Heart right ventricle (tissue), 16 donors: ENCODE measurements at places on chromosomes 12 and 14.
A peak's percentile ranks its signal among the peaks of the same experiment; 100 is the strongest.

GRCh38 chr12:130764073-130764472, 48.0 kb upstream of the RIMBP2 start:
- no peaks in the 10 kb centered on the region for H3K36me3 ChIP-seq
- no peak overlapping the region for H3K27ac ChIP-seq
- H3K4me3 ChIP-seq: no peak overlapping the region
- no peaks in the 10 kb centered on the region for H3K4me1 ChIP-seq
- DNase-seq: no peak

- peaks cover 40% of the 10 kb centered on the region for H3K4me1 ChIP-seq
- no peaks in the 10 kb centered on the region for H3K36me3 ChIP-seq
- DNase-seq: peak; percentile 80
- H3K27ac ChIP-seq: peak overlapping the region; percentile 94
- no peak overlapping the region for H3K4me3 ChIP-seq
- no peaks in the 10 kb centered on the region for H3K27me3 ChIP-seq
Observed at GRCh38 chr14:104586832-104587620, 7.5 kb downstream of the C14orf180 start.

- no peaks in the 10 kb centered on the region for H3K27me3 ChIP-seq
- H3K27ac ChIP-seq: no peak overlapping the region
- H3K4me3 ChIP-seq: no peak overlapping the region
- H3K36me3 ChIP-seq: no peaks in the 10 kb centered on the region
- H3K4me1 ChIP-seq: no peaks in the 10 kb centered on the region
- no peak for DNase-seq
Observed at GRCh38 chr12:101172316-101172715, 37.7 kb downstream of the SLC5A8 start.

GRCh38 chr14:99777951-99778350, 15.3 kb upstream of the EML1 start:
- H3K4me1 ChIP-seq: peaks cover 22% of the 10 kb centered on the region
- no peak for DNase-seq
- H3K27ac ChIP-seq: no peak overlapping the region
- H3K27me3 ChIP-seq: no peaks in the 10 kb centered on the region
- no peaks in the 10 kb centered on the region for H3K36me3 ChIP-seq
- no peak overlapping the region for H3K4me3 ChIP-seq

GRCh38 chr12:43362910-43363694, 188.9 kb downstream of the ADAMTS20 start:
- H3K36me3 ChIP-seq: no peaks in the 10 kb centered on the region
- no peaks in the 10 kb centered on the region for H3K4me1 ChIP-seq
- no peak for DNase-seq
- no peak overlapping the region for H3K27ac ChIP-seq
- H3K4me3 ChIP-seq: no peak overlapping the region

DNA sequence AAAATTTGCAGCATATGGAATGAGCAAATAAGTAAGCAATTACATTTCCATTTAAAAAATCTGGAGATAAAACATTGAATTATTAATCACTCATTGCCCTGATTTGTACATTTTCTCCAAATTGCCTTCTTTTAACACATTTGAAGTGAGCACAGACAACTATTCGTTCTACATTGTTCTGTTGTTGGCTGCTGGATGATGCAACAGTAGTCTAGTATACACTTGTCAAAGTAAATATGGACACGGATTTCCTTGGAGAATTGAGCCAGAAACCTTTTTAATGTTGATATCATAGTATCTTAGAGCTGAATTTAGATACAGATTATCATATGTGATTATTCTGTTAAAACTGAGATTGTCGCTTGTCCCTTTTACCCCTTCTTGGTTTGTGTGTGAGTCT, 188.2 kb downstream of the FUT8 start:
- no peaks in the 10 kb centered on the region for H3K36me3 ChIP-seq
- H3K4me3 ChIP-seq: no peak overlapping the region
- no peak overlapping the region for H3K27ac ChIP-seq
- H3K27me3 ChIP-seq: no peaks in the 10 kb centered on the region
- DNase-seq: no peak

DNA sequence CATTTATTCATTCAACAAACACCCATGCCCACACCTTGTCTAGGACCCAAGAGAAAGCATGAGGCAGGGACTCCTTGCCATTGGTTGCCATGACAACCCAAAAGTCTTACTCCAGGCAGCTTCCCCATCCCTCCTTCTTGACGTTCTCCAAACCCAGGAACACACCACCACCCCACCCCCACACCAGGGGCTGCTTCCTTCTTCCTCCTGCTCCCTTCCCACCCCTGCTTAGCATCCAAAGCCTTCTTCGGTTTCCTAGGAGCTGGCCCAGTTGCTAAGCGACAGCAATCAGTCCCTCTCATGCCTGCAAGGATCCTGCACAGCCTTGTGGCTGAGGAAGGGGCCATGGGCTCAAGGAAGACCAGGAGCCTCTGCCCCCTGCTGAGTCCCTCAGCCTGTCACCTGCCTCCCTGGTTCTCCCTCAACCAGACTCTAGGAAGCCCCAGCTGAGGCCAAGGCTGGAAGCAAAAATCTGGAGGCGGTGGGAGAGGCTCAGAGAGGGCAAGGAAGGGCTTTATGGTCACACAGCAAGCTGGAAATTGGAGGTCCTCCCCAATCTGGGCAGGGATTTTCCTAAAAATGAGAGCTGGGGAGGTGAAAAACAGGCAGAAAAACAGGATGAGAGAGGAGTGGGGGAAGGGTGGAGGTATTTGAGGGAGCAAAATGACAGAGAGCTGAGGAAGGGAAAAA, 15.4 kb downstream of the RASAL1 start:
- H3K27ac ChIP-seq: no peak overlapping the region
- no peak overlapping the region for H3K4me3 ChIP-seq
- H3K27me3 ChIP-seq: peaks cover 10% of the 10 kb centered on the region
- no peaks in the 10 kb centered on the region for H3K36me3 ChIP-seq
- no peak for DNase-seq

GRCh38 chr12:57005980-57006808, at the start of gene ZBTB39:
Gene ZBTB39, minus strand, starts transcription at chr12:57006546. Its CDS starts 1,629 bp downstream, at chr12:57004917.
- peaks cover 27% of the 10 kb centered on the region for H3K4me1 ChIP-seq
- no peaks in the 10 kb centered on the region for H3K27me3 ChIP-seq
- DNase-seq: peak; percentile 69
- peak within 1 kb of the TSS; percentile 89 for H3K4me3 ChIP-seq
- H3K36me3 ChIP-seq: peaks cover 33% of the 10 kb centered on the region

- no peaks in the 10 kb centered on the region for H3K4me1 ChIP-seq
- H3K4me3 ChIP-seq: no peak overlapping the region
- no peak for DNase-seq
- no peak overlapping the region for H3K27ac ChIP-seq
- no peaks in the 10 kb centered on the region for H3K27me3 ChIP-seq
Observed at GRCh38 chr12:128613837-128614590, 209.7 kb downstream of the SLC15A4 start.

DNA sequence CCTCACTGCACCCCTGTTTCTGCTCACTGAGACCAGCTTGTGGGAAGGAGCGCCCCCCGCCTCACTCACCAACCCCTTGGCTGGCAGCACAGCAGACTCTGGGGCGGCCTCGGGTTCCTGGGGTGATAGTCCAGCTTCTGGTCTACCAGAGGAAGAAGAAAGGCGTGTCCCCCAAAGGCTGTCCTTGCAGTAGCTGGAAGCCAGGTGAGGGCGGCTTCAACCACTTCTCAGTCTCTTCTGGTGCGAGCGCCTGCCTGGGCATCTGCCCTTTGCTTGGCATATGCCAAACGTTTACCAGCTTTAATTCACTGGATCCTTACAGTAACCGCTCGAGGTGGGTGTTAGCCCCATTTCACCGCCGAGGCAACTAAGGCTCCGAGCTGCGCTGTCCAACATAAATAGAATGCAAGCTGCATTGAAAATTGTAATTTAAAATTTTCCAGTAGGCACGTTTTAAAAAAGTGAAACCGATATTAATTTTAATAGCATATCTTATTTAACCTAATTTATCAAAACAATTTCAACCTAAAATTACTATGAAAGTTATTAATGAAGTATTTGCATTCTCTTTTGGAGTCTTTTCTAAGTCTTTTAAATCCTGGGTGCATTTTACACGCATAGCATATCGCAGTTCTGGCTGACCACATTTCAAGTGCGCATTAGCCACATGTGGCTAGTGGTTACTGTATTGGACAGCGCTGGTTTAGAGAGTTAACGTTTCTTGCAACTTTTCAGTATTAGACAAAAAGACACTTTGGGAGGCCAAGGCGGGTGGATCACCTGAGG, 872 bp downstream of the FAM177A1 start:
- no peaks in the 10 kb centered on the region for H3K27me3 ChIP-seq
- H3K4me1 ChIP-seq: peaks cover 17% of the 10 kb centered on the region
- H3K27ac ChIP-seq: peak overlapping the region; percentile 97
- peak; percentile 27 for DNase-seq
- peak overlapping the region; percentile 90 for H3K4me3 ChIP-seq

DNA sequence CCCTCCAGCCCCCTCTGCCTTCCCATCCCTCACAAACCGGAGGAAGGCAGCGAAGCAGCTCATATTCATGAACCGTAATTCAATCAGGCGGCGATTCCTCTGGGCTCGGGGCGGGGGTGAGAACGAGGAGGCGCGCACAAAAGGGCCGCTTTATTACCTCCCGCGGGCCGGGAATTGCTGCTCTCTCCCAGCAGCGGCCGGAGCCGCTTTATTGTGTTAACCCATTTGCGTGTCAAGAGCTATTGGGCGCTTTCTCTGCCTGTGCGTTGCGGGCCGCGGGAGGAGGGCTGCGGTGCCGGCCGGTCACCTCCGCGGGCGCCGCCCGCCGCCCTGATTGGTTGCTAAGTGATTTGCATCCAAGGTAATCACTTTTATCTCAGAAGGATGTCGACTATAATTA, 4.8 kb downstream of the FAM222A start:
- no peak for DNase-seq
- H3K36me3 ChIP-seq: no peaks in the 10 kb centered on the region
- peaks cover 88% of the 10 kb centered on the region for H3K4me1 ChIP-seq
- no peak overlapping the region for H3K27ac ChIP-seq
- H3K4me3 ChIP-seq: no peak overlapping the region

GRCh38 chr12:57547288-57548012, 458 bp upstream of the DCTN2 start:
- DNase-seq: no peak
- peaks cover 30% of the 10 kb centered on the region for H3K27me3 ChIP-seq
- peak overlapping the region; percentile 98 for H3K4me3 ChIP-seq
- peaks cover 32% of the 10 kb centered on the region for H3K4me1 ChIP-seq

DNA sequence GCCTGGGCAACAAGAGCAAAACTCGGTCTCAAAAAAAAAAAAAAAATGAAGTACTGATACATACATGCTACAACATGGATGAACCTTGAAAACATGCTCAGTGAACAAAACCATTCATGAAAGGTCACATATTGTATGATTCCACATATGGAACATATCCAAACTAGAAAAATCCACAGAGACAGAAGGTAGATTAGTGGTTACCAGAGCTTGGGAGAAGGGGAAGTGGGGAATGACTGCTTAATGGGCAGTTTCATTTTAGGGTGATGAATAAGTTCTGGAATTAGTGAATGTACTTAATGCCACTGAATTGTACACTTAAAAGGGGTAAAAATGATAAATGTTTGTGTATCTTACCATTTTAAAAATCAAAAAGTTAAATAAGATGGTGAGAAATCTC, 2.7 kb downstream of the ITGB7 start:
- H3K27ac ChIP-seq: no peak overlapping the region
- H3K27me3 ChIP-seq: no peaks in the 10 kb centered on the region
- H3K4me3 ChIP-seq: no peak overlapping the region
- DNase-seq: no peak

DNA sequence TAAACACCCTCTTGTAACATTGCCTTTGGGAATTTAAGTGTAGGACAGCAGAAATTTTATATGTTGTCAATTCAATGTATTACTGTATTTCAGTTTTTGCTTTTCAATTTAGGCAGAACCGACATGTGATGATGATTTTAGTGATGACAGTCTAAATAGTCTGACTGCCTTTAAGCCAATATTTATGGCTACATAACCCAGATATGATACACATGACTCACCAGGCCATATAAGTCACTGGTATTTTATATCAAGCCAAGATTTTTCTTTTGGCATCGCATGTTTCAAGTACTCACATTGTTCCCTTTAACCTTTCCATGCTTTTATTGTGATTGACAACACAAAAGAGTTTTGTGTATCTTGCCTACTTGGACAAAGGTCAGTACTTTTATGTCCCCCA, 13.6 kb upstream of the PPM1A start:
- DNase-seq: no peak
- no peaks in the 10 kb centered on the region for H3K36me3 ChIP-seq
- H3K27ac ChIP-seq: no peak overlapping the region

DNA sequence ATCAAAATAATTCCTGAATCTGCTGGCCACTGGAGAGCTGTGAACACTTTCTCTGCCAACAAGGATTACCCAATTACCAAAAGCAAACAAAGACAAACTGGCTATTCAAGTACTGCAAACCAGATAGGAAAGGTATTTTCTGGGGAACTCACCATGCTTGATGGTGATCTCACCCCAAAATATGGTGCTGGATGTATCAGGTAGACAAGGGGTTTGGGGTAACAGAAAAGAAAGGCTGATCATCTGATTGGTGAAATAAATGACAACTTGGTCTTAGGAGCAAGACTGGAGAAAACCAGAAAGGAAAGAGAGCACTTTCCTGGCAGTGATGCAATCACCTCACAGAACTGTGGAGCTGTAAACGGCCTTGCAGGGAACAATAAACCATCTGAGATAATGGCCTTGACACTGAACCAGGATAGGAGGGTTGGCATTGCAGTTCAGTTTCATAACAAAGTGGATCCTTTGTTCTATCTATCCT, 31.0 kb upstream of the NPFF start:
- no peak overlapping the region for H3K4me3 ChIP-seq
- peaks cover 5% of the 10 kb centered on the region for H3K36me3 ChIP-seq
- peak overlapping the region; percentile 34 for H3K27ac ChIP-seq
- no peak for DNase-seq
- H3K27me3 ChIP-seq: no peaks in the 10 kb centered on the region
- H3K4me1 ChIP-seq: peaks cover 10% of the 10 kb centered on the region

DNA sequence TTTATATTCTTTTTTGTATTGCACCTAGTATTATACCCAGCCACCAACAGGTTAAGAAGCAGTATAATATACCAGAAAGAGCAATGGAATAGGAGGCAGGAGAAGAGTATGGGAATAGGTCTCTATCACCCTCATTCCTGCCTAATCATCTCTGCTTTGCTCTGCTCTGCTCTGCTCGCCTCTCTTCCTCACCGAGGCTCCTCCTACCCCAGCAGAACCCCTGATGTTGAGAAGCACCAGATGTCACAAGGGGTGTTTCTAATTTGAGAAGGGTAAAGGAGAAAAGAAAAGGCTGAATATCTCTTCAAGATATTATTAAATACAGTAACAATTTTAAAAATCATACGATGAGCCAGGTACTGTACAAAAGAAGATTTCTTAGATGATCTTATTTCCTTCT, 89.0 kb downstream of the STON2 start:
- no peaks in the 10 kb centered on the region for H3K36me3 ChIP-seq
- no peaks in the 10 kb centered on the region for H3K4me1 ChIP-seq
- no peaks in the 10 kb centered on the region for H3K27me3 ChIP-seq
- no peak for DNase-seq

DNA sequence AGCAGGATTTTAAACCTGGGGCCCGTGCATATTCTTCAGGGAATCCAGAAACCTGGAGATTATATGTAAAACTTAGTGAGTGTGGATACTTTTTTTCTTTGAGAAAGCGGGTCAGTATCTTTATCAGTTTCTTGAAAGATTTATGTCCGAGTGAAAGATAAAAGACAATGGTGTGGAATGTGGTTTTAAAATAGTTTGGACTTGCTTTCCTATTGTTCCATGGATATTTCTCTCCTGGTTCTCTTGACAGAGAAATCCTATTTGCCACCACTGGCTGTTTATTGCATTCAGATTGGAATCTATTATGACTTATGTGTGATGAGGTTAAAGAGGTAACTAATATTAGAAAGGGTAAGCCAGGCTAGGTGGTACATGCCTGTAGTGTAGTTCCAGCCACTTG, 27.4 kb downstream of the KTN1 start:
- H3K27me3 ChIP-seq: no peaks in the 10 kb centered on the region
- H3K4me3 ChIP-seq: no peak overlapping the region
- H3K36me3 ChIP-seq: no peaks in the 10 kb centered on the region
- H3K4me1 ChIP-seq: peaks cover 41% of the 10 kb centered on the region
- DNase-seq: no peak
